ENCODE measurements at places on chromosomes 5 and 9.

GRCh38 chr5:16675806-16676205, 59.0 kb upstream of the RETREG1 start:
- DNase-seq, result no peak

- DNase-seq, result no peak
Observed at GRCh38 chr9:92506184-92506857, 24.0 kb upstream of the ASPN start.

DNA sequence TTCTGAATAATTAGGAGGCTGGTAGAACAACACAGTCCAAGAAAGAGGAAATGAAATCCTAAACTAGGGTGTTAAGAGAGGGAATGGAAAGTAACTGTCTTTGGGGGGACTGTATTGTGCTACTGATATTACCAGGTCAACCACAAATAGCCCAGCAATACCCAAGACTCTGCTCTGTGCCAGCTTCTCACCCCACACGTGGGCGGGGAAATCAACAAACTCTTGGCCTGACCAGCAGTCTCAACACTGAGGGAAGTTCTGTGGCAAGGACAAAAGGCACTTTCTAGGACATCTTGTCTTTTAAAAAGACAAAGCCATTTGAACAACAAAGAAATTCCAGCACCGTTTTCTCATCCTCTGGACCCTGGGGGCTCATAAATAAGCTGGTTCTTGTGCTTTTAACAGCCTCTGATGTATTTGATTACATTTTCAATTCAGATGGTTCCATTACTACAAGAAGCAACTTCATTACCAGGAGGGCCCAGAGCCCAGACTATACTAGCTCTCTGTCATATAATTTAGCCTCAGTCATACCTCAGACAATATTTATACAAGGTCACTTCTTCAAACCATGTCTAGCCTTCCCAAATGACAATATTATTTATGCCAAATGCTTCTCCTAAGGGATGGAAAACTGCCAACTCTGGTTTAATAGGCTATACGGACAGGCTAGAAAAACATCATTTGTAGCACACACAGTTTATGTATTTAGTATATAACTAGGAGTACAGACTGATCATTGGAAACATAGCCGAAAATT, 297.8 kb downstream of the CWC27 start:
- DNase-seq, result no peak

DNA sequence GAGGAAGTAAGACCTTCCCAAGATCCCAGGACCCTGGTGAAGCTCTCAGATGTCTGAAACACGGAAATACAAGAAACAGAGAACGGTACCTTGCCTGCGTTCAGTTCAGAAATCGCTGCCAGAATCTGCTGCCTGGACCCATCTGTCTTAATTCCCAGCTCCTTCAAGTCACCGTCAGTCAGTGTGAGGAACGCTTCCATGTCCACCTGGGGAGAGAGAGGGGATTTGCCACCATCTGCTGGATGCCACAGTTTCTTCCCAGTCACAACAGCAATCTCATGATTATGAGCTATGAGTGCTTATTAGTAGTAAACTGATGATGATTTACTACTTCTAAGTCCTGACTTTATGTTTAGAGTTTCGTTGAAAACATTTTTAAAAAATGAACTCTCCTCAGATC, 36.7 kb upstream of the GABBR2 start:
- no peak for DNase-seq

DNA sequence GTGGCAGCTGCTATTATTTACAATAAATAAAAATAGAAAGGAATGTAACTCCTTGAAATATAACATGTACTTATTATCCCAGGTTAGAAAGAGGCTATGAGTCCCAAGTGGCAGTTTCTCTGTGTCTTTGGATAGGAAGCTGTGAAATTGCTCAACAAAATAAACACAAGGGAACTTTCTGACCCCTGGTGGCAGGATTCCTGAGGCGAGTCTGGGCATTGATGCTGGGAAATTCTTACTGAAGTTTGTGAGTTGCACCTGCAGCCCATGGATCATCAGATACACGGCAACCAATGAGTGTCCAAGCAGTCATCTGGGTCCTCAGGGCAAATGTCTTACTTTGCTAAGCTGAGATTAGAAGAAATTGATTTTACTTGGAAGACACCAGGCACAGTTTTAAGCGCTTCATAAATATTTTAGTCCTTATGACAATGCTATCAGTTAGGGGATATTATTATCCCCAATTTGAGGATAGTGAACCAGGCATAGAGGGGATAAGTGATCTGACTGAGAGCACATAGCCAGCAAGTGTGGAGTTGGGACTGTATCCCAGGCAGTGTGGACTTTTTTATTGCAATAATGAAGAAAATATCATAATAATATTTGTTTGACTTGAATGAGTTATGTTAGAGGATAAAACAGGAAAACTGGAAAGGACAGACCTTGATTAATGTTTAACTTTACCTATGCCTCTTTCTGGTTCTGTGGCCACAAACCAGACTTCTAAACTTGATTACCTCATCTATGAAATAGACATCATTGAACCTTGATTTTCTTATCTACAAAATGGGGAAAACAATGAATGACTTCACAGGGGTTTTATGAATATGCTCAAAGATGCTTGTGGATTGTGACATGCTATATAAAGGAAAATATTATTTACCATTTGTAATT, 265.5 kb upstream of the ADAMTSL1 start:
- peak; percentile 21 for DNase-seq

DNA sequence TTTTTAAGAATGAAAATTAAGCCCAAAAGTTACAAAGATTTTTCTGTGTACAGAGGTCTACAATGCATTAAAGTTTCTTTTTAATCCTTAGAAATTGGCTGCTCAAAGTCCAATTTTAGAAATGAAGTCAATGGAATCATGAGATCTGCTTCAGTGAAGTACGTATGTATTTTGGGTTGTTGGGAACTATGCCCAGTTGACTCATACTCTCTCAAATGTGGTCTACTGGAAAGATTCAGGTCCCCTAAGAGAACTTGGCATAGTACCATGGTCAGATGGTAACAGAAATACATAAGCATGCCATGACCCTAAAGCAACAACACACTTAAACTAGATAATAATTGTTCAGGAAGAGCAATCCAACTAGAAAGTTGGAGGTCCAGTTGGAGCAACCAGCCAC, 23.0 kb downstream of the FBLL1 start:
- no peak for DNase-seq

DNA sequence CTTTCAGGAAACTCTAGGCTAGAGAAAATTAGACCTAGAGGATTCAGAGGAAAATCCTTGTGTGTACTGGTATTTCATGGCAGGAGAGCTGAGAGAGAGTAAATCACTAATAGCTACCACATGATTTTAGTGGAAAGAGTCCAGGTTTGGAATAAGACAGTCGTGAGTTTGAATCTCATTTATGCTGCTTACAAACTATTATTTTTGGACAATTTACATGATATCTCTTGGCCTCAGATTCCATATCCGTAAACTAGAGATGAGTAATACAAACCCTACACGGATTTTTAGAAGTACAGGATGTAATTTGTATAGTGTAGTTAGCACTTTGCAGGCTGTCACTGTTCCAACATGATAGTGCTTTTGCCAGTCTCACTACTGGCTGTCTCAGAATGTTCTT, 2.7 kb downstream of the IL31RA start:
- DNase-seq, result no peak

GRCh38 chr5:16674750-16675149, 58.0 kb upstream of the RETREG1 start:
- no peak for DNase-seq

- peak; percentile 70 for DNase-seq
Observed at GRCh38 chr9:91775011-91775707, 174.9 kb downstream of the ROR2 start.

DNA sequence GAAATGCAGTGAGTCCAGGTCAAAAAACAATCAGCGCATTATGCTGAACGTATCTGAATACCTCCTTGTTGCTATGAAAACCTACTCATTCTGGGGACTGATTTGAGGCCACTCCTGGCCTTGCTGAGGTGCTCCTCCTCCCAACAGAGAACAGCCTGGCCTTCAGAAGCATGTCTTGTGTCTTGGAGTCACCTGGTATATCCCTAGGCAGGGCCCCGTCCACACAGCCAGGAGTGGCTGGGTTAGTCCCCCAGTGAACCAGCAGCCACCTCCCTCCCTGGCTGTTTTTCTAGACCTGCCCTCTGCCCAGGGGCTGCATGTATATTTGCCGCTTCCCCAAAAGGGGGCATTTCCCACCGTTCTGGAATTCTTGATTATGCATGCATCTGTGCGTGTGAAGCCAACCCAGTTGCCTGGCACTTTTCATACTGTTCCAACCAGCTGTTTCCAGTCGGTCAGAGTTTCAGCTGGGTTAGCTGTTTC, 99.2 kb upstream of the SPATA31C2 start:
- DNase-seq, result no peak

DNA sequence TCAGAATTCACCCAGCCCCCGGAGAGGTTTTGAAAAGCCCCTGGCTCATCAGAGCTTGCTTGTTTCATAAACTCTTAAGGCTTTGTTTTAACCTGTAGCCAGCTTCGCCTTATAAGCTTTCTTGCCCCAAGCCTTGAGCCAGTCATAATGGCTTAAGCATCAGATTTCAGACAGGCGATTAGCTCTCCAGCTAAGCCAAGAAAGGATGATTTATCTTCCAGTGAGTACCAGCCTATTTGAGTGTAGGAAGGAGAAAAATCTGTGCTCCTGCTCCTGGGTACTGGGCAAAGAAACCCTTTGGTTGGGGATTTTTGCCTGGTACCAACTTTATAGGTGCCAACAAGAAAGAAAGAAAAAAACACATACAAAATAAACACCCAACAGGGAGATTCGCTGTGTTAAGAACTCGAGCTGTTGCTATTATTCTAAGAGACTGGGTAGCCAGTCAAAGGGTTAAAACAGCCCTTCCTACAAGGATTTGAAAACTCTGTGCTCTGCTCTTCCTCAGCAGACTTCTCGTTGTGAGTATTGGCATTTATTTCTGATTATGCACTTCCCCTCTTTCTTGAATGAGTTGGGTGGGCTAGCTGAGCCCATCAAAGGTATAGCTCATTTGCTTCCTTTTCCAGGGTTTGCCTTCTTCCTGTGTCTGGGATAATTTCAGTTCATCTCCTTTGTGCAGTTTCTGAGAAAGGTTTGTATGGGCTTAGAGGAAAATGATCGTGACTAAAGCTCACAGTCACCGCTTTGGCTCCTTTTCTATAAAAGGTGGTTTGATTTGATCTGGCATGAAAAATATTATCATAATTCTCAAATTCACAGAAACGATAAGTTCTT, 157.2 kb upstream of the DMRT1 start:
- DNase-seq, result no peak

DNA sequence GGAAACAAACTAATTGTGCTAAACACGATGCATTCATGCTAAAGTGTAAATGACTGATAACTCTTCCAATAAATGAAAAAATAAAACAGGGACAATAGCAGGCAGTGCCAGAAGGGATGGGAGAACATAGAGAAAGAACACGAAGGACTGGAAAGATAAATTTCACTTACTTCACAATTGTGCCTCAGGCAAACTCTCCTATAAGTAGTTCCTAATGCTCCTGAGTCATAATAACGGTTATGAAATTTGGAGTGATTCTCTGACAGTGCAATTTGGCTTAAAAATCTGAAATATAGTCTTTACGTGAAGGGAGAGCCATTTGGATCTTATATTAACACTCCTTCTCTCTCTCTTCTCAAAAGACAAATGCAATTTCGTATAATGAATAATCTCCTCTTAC, 2218.5 kb downstream of the MAT2B start:
- no peak for DNase-seq

- DNase-seq, result peak; percentile 1
Observed at GRCh38 chr5:172010278-172010677, 3.8 kb upstream of the FBXW11 start.

GRCh38 chr5:142769251-142769792, 855 bp upstream of the ARHGAP26 start:
- no peak for DNase-seq

DNA sequence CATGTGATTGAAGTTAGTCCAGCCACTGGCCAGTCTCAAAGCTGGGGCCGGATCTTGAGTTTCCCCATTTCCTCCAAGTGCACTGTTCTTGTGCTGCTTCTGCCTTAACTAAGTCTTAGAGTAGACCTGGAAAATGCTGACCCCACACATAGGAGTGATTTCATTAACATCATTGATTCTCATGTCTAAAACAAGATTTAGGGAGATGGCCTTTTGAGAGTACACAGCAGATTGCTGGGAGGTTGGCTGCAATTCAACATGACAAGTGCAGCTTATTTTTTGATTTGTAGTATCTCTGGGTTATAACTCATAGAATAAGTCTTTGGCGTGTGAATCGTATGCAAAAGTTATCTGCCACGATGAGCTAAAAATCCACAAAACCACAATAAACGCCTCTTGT, 131.0 kb downstream of the CMYA5 start:
- no peak for DNase-seq

GRCh38 chr9:123643518-123643917, 286.4 kb downstream of the DENND1A start:
- peak; percentile 61 for DNase-seq

DNA sequence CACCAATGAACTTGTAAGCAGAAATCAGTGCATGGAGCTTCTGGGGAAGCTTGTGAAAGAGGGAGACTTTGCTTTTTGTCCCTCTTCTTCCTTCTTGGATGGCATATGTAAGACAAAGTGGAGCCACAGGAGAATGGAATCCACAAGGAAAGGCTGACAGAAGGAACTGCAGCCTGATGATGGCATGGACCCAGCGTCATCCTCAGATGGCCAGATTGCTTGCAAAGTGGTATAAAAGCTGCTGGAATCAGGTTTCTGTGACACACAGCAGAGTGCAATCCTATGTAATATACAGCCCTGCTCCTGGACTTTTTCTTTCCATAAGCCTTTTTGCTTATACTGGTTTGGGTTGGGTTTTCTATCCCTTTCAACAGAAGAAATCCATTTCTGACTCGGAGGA, 31.4 kb upstream of the SPARC start:
- no peak for DNase-seq

DNA sequence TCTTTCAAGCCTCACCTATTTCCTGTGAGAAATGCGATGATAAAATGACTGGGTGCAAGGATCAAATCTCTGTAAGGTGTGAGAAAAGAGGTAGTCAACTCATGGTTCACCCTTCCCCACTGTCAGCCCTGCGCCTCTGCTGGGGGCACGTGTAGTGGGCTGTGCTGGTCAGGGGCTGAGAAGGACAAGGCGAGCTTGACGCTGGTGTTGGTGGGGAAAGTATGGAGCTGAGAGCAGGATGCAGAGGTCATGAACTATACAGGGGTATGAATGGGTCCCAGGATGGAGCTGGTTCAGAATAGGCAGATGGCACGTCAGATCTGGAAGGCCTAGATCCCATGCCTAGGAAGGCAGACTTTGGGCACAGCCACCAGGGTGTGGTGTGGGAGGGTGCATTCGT, 20.6 kb downstream of the PITX1 start:
- no peak for DNase-seq

- peak; percentile 19 for DNase-seq
Observed at GRCh38 chr9:98185611-98186171, 6.7 kb downstream of the CORO2A start.

- DNase-seq, result no peak
Observed at GRCh38 chr9:88587885-88588649, 53.1 kb downstream of the NXNL2 start.

GRCh38 chr9:97809666-97810344, 43.2 kb upstream of the FOXE1 start:
- no peak for DNase-seq

DNA sequence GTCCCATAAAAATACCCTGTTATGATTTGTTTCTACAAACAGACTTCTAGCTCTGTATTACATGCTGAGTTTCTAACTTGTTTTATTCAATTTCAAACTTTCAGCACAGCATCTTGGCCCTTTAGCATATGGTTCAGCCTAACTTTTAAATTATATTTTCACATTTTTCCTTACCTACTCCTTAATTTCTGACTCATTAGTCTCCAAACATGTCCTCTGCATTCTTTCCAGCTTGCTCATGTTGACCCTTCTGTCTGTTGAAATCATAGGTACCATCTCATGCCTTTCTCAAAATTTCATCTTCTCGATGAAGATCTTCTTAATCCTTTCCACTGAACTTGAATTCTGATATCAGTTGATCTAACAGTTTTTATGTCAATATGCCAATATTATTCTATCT, 200.9 kb upstream of the RIOK2 start:
- DNase-seq, result no peak
